Osteocyte (in vitro differentiated cells): ENCODE measurements at places on chromosomes 4 and X. TPM values are rescaled to one million over a fixed set of nuclear protein-coding genes. Genes with fewer than 3 reads are reported as not detected.

DNA sequence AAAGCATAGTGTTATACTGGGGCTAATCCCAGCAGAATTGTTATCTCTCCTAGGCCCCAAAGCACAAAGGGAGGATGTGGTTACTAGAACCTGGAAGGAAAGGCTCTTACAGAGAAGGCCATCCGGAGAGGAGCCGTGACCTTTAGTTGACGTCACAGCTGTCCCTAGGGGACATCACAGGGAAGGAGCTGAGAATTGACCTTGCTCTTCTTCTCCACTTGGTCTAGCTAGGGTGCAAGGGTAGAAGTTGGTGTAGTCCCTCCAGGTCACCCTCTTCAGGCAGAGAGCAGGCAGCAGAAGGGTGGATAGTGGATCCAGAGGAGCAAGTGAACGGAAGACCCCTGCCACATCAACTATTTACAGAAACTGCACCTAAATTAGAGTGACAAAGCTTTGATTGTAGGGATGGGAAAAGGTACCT, 22.8 kb upstream of the FGF2 start:
- no peaks in the 10 kb centered on the region for H3K36me3 ChIP-seq
- no peak overlapping the region for H3K27ac ChIP-seq
- H3K27me3 ChIP-seq: no peaks in the 10 kb centered on the region
- DNase-seq: no peak

DNA sequence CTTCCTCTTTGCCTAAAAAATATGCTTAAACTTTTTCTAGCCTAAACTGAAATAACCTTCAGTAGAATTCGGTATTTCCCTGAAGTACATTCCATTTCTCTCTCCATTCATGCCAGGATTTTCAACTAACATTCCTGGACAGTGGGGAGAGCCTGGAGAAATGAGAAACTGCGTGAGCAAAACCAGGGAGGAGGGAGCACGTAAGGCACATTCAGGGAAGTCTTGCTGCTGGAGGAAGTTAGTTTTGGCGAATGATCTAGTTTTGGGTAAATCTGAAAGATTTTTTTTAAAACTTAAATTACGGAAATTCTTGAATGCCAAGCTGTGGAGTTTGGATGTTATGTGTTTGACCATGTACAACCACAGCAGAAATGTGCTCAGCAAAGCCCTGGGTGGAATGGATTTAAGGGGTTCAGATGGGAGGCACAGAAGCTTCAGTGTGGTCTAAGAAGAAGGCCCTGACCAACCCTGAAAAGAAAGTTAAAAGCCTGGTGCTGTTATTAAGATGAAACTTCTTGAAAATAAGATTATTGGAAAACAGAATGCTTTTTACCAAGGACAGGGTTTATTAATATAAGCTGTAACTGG, 347.8 kb downstream of the ANK2 start:
- H3K27ac ChIP-seq: no peak overlapping the region
- DNase-seq: no peak
- no peaks in the 10 kb centered on the region for H3K36me3 ChIP-seq
- peaks cover 3% of the 10 kb centered on the region for H3K4me1 ChIP-seq

DNA sequence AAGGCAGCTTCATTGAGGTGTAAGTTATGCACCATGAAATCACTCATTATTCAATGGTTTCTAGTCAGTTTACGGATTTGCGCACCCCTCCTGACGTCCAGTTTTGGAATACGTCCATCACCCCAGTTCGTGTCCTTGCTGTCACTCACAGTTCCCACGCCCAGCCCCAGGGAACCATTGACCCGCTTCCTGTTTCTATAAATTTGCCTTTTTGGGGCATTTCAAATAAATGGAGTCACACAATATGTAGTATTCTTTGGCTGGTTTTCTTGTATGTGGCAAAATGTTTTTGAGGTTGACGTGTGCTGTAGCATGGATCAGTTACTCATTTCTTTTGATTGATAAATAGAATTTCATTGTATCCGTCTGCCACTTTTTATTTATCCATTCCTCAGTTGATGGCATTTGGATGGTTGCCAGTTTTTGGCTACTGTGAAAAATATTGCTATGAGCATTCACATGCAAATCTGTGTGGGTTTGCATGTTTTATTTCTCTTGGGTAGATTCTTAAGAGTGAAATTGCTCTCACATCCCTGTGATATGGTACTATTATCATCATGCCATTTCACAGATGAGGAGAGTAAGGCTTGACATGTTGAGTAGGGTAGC, 18.4 kb upstream of the SORCS2 start:
- H3K27ac ChIP-seq: no peak overlapping the region
- DNase-seq: no peak
- H3K4me1 ChIP-seq: no peaks in the 10 kb centered on the region
- H3K27me3 ChIP-seq: peaks cover 66% of the 10 kb centered on the region
- H3K4me3 ChIP-seq: no peak overlapping the region
- H3K36me3 ChIP-seq: no peaks in the 10 kb centered on the region

GRCh38 chr4:30924495-30924894, 204.3 kb downstream of the PCDH7 start:
- no peak overlapping the region for H3K27ac ChIP-seq
- no peak overlapping the region for H3K4me3 ChIP-seq
- H3K27me3 ChIP-seq: no peaks in the 10 kb centered on the region
- DNase-seq: no peak

DNA sequence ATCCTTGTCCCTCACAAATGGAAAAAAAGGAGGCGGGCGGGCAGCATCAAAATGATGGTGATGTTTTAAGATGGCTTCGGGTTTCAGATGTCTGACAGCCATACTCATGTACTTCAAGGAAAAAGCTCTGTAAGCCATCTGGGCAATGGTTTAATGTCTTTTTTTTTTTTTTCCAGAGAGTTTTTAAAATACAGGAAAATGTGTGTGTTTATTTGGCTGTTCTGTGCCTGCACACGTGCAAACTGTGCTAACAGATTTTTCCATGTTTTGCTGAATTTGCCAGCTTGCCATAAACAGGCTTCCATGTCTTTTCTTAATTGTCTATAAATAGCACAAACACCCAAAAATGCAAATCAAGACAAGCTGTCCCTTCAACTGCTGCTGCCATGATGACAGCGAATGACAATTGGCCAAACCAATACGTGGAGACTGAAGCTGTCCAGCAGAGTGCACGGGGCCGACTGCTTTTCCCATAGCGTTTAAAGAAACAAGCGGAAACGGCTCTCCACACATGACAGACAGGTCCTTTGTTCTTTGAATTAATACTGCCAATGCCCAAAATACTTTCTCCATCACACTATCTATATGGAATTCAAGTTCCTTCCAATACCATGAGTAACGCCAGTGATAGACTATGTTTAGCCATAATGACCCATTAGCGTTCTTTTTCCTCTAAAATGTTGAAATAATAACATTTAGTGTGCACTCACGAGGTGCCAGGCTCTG, 35.7 kb downstream of the AFAP1 start:
- H3K27me3 ChIP-seq: no peaks in the 10 kb centered on the region
- H3K4me1 ChIP-seq: peaks cover 88% of the 10 kb centered on the region
- no peak for DNase-seq
- no peaks in the 10 kb centered on the region for H3K36me3 ChIP-seq

DNA sequence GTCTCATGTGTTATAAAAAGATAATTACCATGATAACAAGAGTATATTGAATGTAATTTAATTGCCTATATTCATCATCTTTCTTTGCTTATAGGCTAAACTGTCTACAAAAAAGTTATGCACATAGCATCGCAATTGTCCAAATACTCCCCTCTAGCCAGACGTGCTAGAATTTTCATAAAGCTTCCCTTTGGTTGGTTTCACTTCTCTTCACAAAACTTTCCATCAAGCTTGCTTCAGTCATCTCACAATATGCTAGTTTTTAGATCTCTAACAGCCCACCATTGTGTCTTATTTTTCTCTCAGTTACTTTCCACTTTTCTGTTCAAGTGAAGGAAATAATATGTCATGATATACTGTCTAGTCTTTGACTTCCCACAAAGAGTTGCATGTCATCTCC, 448.3 kb upstream of the SPANXN1 start:
- DNase-seq: no peak
- no peaks in the 10 kb centered on the region for H3K4me1 ChIP-seq
- no peaks in the 10 kb centered on the region for H3K27me3 ChIP-seq
- H3K4me3 ChIP-seq: no peak overlapping the region
- no peak overlapping the region for H3K27ac ChIP-seq

- H3K27ac ChIP-seq: peak overlapping the region; percentile 78
- peak overlapping the region; percentile 1 for H3K4me3 ChIP-seq
- H3K27me3 ChIP-seq: no peaks in the 10 kb centered on the region
- DNase-seq: no peak
- H3K36me3 ChIP-seq: no peaks in the 10 kb centered on the region
- H3K4me1 ChIP-seq: peaks cover 20% of the 10 kb centered on the region
Observed at GRCh38 chrX:19772096-19772821, 115.1 kb downstream of the SH3KBP1 start.

- H3K27ac ChIP-seq: peak overlapping the region; percentile 98
- no peaks in the 10 kb centered on the region for H3K27me3 ChIP-seq
- DNase-seq: peak; percentile 93
- peaks cover 19% of the 10 kb centered on the region for H3K36me3 ChIP-seq
Observed at GRCh38 chr4:30719454-30720020, 632 bp upstream of the PCDH7 start.

GRCh38 chrX:2608638-2609430, 82.3 kb upstream of the CD99 start:
- peaks cover 6% of the 10 kb centered on the region for H3K36me3 ChIP-seq
- H3K4me1 ChIP-seq: peaks cover 22% of the 10 kb centered on the region
- no peaks in the 10 kb centered on the region for H3K27me3 ChIP-seq
- H3K27ac ChIP-seq: peak overlapping the region; percentile 71
- H3K4me3 ChIP-seq: peak overlapping the region; percentile 84
- DNase-seq: peak; percentile 92

The S100G gene
- not detected in 2 replicates for total RNA-seq

The UGT2B28 gene
- total RNA-seq: not detected in 2 replicates

The SNCA gene
- total RNA-seq: 7.9 and 8.8 TPM in 2 replicates

The OPRPN gene
- not detected in 2 replicates for total RNA-seq

The HSFX3 gene
- not detected in 2 replicates for total RNA-seq

The IL13RA2 gene
- not detected in 2 replicates for total RNA-seq

The ATP8A1 gene
- 2.4 and 3.2 TPM in 2 replicates for total RNA-seq

The SRPK3 gene
- total RNA-seq: not detected in 2 replicates

The CT45A3 gene
- not detected in 2 replicates for total RNA-seq

The ANKRD37 gene
- total RNA-seq: 4.2 and 5.3 TPM in 2 replicates

The EGF gene
- not detected in 2 replicates for total RNA-seq

The TEX11 gene
- total RNA-seq: not detected in 2 replicates
